ENCODE measurements at places on chromosomes 6 and 20.
A peak's percentile ranks its signal among the peaks of the same experiment; 100 is the strongest.

GRCh38 chr6:83051377-83052172 lies 14.1 kb downstream of the UBE3D start:
- no peak for DNase-seq

DNA sequence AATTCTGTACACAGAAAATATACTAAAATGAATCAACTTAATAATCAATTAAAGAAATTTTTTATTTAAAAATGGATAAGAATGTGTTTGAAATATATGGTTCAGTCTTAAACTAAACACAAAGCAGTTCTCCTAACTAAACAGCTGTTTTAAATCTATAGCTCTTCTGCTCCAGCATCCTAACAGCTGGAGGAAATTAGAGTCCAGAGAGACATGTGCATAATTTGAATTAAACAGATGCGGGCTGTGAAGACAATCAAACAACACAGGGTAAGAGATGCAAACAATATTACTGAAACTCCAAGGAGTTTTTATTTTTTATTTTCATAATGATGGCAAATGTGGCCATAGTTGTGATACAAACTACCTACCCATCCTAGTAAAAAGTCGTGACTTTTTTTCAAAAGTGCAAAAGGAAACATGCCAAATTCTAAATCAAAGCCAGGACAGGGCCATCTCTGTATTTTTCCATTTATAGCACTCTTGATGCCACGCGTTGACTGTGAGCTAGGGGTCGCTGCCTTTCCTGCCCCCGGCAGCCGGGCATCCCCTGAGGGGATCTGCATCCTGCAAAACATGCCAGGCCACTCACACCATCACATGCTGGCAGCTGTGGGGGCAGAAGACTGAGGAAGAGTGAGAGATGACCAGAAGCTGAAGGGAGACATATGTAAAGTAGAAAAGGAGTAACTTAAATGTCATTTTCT lies 310.6 kb downstream of the PRKN start:
- no peak for DNase-seq

GRCh38 chr6:24426729-24427446 lies 24.2 kb downstream of the MRS2 start:
- DNase-seq: no peak

- DNase-seq: no peak
These were observed 12.3 kb downstream of the TGM2 start for GRCh38 chr20:38152621-38153221.

GRCh38 chr20:23614163-23614562 lies 8.4 kb upstream of the CST9 start:
- no peak for DNase-seq

DNA sequence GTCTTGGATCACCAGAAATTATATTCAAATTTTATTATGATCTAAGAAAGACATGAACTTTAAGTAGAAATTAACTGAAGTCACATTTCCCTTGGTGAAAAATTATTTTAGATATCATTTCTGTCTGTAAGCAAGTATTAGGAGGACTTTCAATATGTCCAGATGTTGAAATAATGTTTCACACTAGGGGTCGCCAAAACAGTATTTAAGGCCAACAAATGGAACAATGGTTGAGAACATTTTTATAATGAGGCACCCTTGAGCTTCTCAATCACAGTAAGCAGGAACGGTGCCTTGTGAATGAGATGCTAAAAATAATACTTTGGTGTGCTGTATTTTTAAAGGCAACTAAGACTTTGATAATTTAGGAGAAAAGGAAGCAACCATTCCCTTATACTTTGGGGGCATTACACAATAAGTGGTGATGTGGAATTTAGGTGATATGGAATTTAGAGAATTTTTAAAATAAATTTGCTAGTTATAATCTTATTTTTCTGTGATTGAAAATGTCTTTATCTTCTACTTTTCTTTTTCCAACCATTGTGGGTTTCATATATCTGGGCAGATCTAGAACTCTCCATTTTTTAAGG lies 9.6 kb upstream of the SF3B5 start:
- peak; percentile 40 for DNase-seq

DNA sequence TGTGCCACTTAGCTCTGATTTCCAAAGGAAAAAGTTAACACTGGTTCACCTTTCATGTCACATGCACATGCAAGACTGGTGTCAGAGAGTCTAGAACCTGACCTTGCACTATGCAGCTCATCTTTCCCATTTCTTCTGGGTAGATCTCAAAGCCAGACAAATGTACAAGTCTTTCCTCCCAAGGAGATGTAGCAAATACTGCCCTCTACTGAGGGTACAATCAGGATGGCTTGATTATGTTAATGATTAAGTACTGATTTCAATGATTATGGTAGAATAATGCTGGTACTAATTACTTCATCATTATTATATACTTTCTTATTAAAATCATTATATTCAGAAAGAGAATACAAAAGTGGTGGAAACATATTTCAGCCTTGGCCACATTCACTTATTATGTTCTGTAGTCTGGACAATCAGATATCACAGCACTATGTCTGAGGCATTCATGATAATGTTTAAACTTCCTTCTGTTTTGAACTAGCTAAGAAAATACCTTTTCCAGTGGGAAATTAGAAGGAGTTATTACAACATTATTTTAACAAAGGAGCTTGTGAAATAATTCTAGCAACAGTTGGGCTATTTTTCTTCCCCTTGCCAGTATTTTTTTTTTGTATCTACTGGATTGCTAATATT lies 68.5 kb upstream of the FOXO3 start:
- no peak for DNase-seq

GRCh38 chr20:9574181-9574580 lies 59.8 kb downstream of the LAMP5 start:
- no peak for DNase-seq

Measured in stimulated activated CD4-positive, alpha-beta T cell treated with anti-CD3 and anti-CD28 coated beads, TNF-alpha, amount 100 ng/mL, for 24 hours (primary cell).